ENCODE measurements at places on chromosomes 11 and 22. TPM values are rescaled to one million over a fixed set of nuclear protein-coding genes. Genes with fewer than 3 reads are reported as not detected.

DNA sequence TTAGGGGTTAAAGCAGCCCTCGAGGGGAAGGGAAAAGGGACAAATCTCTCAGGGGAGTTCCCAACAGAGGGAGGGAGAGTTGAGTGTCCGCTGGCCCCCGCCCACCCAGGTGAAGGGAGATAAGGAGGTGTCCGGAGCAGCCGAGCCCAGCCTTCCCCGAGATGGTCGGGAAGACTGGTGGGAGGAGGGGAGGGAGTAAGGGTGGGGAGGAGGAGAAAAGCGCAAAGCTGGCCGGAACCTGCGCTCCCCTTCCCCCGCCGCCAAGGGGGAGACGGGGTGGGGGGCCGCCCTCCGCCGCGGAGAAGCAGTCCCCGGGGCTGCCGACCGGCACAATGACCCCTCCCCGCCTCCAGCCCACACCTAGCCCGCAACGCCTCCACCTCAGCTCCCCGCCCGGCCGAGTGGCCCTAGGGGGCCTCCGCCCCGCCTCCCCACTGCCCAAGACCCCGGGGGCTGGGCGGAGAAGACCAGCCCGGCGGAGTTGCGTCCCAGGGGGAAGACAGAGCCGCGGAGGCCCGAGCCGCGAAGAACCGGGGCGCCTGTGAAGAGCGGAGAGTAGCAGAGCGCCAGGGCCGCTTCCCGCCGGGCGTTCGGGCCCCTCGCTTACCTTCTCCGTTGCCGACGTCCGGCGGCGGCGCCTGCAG is 479 bp downstream of the RSF1 start:
- peak overlapping the region; percentile 77 for H3K27ac ChIP-seq
- peaks cover 2% of the 10 kb centered on the region for H3K27me3 ChIP-seq
- peak; percentile 44 for DNase-seq
- peak overlapping the region; percentile 100 for H3K4me3 ChIP-seq
- H3K4me1 ChIP-seq: peaks cover 10% of the 10 kb centered on the region

GRCh38 chr11:1831338-1832210 is 3.2 kb upstream of the SYT8 start:
- no peaks in the 10 kb centered on the region for H3K4me1 ChIP-seq
- peaks cover 8% of the 10 kb centered on the region for H3K27me3 ChIP-seq
- no peak overlapping the region for H3K27ac ChIP-seq

GRCh38 chr11:62921201-62921572 is at the start of gene CHRM1:
Gene CHRM1, minus strand, starts transcription at chr11:62921363. Its CDS starts 10,263 bp downstream, at chr11:62911100.
- peaks cover 10% of the 10 kb centered on the region for H3K27me3 ChIP-seq
- H3K4me1 ChIP-seq: peaks cover 17% of the 10 kb centered on the region
- no peak within 1 kb of the TSS for H3K27ac ChIP-seq
- no peak for DNase-seq
- peak within 1 kb of the TSS; percentile 31 for H3K4me3 ChIP-seq

GRCh38 chr11:14318581-14318981 is 40.4 kb downstream of the RRAS2 start:
- peak overlapping the region; percentile 91 for H3K27ac ChIP-seq
- no peak overlapping the region for H3K4me3 ChIP-seq
- no peaks in the 10 kb centered on the region for H3K27me3 ChIP-seq

DNA sequence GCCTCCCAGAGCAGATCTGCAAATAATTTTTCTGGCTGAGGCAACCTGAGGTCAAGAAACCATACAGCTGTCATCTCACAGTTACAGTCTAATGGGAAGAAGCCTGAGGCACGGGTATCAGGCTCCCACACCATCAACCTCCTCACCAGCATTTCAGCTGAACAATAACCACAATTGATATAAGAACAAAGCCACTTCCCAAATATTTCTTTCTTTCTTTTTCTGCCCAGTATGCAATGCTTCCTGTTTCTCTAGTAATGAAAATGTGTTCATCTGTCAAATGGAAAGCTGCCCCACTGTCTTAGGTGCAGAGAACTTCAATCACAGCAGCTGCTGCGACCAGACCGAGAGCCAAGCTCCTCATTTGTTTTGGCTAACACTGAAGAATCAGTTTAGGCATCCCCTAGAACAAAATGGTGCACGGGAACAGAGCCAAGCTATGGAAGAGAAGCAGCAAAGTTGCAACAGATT is 108.4 kb downstream of the BLID start:
- no peak overlapping the region for H3K4me3 ChIP-seq
- no peaks in the 10 kb centered on the region for H3K27me3 ChIP-seq
- H3K4me1 ChIP-seq: no peaks in the 10 kb centered on the region

DNA sequence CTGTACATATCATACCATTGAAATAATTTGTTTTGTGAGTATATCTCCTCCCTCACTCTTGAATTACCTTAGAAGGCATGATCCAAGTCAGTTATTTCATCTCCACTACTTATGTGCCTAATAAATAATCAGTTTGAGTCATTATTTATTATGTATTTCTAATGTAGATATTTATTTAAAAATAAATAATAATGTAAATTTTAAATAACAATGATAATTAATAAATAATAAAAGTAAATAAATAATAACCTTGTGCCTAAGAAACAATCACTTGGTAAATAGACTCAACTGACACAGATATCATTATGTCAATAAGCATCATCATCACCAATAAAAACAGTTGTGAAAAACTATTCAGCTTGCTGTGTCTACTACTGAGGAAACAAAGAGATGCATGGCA is 213.8 kb downstream of the CNTN5 start:
- H3K4me1 ChIP-seq: no peaks in the 10 kb centered on the region
- H3K27me3 ChIP-seq: peaks cover 1% of the 10 kb centered on the region
- H3K4me3 ChIP-seq: no peak overlapping the region
- no peaks in the 10 kb centered on the region for H3K36me3 ChIP-seq
- no peak overlapping the region for H3K27ac ChIP-seq
- DNase-seq: no peak

DNA sequence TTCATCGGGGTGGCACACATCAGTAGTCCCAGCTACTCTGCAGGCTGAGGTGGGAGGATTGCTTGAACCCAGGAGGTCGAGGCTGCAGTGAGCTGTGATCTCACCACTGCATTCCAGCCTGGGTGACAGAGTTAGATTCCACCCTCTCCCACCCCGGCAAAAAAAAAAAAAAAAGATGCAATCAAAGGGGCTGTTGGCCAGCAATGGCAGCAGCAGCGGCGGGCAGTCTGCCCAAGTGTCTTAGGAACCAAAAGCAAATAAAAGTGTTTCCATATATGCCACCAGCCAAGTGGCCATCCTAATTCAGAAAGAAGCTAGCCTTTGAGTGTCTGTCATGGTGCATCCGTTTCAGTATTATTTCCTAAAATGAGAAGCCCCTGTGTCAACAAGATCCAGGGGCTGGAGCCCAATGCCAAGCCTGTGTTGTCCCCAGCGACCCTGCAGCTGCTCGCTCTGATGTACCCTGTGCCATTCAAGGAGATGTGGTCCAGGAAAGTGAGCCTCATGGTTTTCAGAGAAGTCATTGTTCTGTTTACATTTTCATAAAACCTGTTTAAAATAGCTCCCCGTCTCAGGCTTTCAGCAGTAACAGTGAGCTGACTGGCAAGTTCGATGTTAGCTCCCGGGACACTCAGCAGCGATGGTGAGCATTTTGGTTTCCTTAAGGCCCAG is 12.5 kb downstream of the CDPF1 start:
- no peaks in the 10 kb centered on the region for H3K27me3 ChIP-seq
- H3K27ac ChIP-seq: no peak overlapping the region
- H3K4me3 ChIP-seq: peak overlapping the region; percentile 15

GRCh38 chr11:133403900-133404299 is 128.4 kb downstream of the OPCML start:
- no peak overlapping the region for H3K4me3 ChIP-seq
- H3K27me3 ChIP-seq: no peaks in the 10 kb centered on the region
- no peak overlapping the region for H3K27ac ChIP-seq
- no peaks in the 10 kb centered on the region for H3K4me1 ChIP-seq

DNA sequence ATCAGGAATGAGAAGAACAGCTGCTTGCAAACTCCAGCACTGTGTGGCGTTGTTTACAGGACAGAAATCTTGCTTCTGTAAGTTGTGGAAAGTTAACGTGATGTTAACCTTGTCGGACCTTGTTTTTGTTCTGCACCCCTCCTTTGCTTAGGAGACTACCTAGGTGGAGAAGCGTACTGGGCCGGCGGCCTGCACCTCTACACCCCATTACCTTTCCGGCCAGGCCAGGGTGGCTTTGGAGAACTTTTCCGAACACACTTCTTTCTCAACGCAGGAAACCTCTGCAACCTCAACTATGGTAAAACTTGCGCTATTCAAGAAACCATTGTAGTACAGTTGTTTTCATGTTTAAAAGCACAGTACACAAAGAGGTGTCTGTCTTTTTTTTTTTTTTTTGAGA is 33.7 kb downstream of the SAMM50 start:
- peaks cover 15% of the 10 kb centered on the region for H3K36me3 ChIP-seq
- no peak overlapping the region for H3K27ac ChIP-seq
- no peak for DNase-seq
- H3K4me3 ChIP-seq: no peak overlapping the region
- H3K27me3 ChIP-seq: peaks cover 3% of the 10 kb centered on the region

GRCh38 chr22:29090039-29090438 is 17.2 kb downstream of the KREMEN1 start:
- no peak for DNase-seq
- H3K27ac ChIP-seq: no peak overlapping the region
- H3K4me3 ChIP-seq: no peak overlapping the region

GRCh38 chr11:69655479-69656428 is 14.8 kb downstream of the CCND1 start:
- no peak overlapping the region for H3K4me3 ChIP-seq
- peaks cover 6% of the 10 kb centered on the region for H3K27me3 ChIP-seq
- peak overlapping the region; percentile 24 for H3K27ac ChIP-seq
- H3K36me3 ChIP-seq: no peaks in the 10 kb centered on the region
- H3K4me1 ChIP-seq: peaks cover 16% of the 10 kb centered on the region

- H3K27me3 ChIP-seq: peaks cover 4% of the 10 kb centered on the region
- H3K27ac ChIP-seq: no peak overlapping the region
- DNase-seq: no peak
- no peaks in the 10 kb centered on the region for H3K36me3 ChIP-seq
- peaks cover 18% of the 10 kb centered on the region for H3K4me1 ChIP-seq
- H3K4me3 ChIP-seq: no peak overlapping the region
These were observed 181.5 kb upstream of the ZBED5 start for GRCh38 chr11:11039208-11039965.

- H3K4me1 ChIP-seq: peaks cover 14% of the 10 kb centered on the region
- H3K27ac ChIP-seq: no peak overlapping the region
- H3K36me3 ChIP-seq: peaks cover 8% of the 10 kb centered on the region
- DNase-seq: no peak
- H3K4me3 ChIP-seq: no peak overlapping the region
- peaks cover 9% of the 10 kb centered on the region for H3K27me3 ChIP-seq
These were observed 2.6 kb downstream of the TBC1D10A start for GRCh38 chr22:30324014-30324730.

GRCh38 chr11:35725885-35726284 is 63.3 kb downstream of the TRIM44 start:
- DNase-seq: no peak
- H3K4me1 ChIP-seq: peaks cover 23% of the 10 kb centered on the region
- peaks cover 19% of the 10 kb centered on the region for H3K36me3 ChIP-seq
- no peak overlapping the region for H3K27ac ChIP-seq
- no peaks in the 10 kb centered on the region for H3K27me3 ChIP-seq
- no peak overlapping the region for H3K4me3 ChIP-seq

DNA sequence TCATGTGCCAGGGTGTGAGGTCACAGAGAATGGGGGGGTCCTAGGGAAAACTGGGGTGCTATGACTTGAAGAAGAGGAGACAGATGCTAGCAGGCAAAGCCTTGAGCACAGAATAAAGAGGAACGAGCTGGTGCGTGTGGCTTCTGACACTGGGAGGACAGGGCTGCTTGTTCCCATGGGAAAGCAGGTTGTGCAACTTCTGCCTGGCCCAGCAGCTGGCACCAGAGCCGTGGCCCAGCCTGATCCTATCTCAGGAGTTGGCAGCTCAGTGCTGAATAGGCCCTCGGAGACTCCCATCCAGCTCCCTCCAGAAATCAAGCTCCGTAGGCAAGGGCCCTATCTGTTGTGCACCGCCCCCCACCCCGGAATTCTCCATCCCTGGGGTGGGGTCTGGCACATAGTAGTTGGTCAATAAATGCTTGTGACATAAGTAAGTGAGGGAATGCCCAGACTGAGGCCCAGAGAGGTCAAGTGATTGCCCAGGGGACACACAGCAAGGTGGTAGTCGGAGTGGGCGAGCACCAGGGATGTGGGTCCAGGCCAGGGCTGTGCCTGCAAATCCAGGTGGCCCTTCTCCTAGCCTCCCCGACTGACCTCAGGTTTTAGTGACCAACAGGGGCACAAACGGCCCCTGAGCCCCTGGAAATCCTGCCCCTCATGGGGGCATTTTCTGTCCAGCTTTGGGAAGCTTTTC is 19.5 kb upstream of the FADD start:
- no peak overlapping the region for H3K4me3 ChIP-seq
- no peak for DNase-seq
- no peak overlapping the region for H3K27ac ChIP-seq
- H3K27me3 ChIP-seq: no peaks in the 10 kb centered on the region
- no peaks in the 10 kb centered on the region for H3K4me1 ChIP-seq

DNA sequence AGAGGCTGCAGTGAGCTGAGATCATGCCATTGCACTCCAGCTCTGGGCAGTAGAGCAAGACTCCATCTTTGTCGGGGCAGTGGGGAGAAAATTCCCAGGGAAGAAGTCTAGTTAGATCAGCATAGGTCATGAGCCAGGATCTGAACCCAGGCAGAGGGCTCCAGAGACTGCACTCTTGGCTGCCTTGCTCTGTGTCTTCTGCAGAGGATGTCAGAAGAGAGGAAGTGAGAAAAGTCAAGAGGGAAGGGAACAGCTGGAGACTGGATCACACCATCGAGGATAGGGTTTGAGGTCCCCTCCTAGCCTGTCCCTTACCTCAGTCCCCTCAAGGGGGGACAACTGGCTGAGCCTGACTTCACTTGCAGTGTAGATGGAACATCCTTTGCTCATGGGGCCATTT is 5.8 kb downstream of the MYOD1 start:
- DNase-seq: no peak
- no peaks in the 10 kb centered on the region for H3K4me1 ChIP-seq
- no peak overlapping the region for H3K4me3 ChIP-seq
- no peak overlapping the region for H3K27ac ChIP-seq
- no peaks in the 10 kb centered on the region for H3K36me3 ChIP-seq
- H3K27me3 ChIP-seq: peaks cover 4% of the 10 kb centered on the region

GRCh38 chr11:65084598-65085375 is 765 bp downstream of the ZFPL1 start:
- H3K27me3 ChIP-seq: peaks cover 10% of the 10 kb centered on the region
- H3K27ac ChIP-seq: peak overlapping the region; percentile 87
- peaks cover 14% of the 10 kb centered on the region for H3K36me3 ChIP-seq
- H3K4me3 ChIP-seq: peak overlapping the region; percentile 98
- DNase-seq: no peak

GRCh38 chr11:123892031-123892430 is 6.6 kb upstream of the TMEM225 start:
- no peaks in the 10 kb centered on the region for H3K27me3 ChIP-seq
- H3K36me3 ChIP-seq: no peaks in the 10 kb centered on the region
- H3K27ac ChIP-seq: no peak overlapping the region

GRCh38 chr22:26417406-26417805 is 11.7 kb upstream of the ASPHD2 start:
- no peak for DNase-seq
- H3K4me3 ChIP-seq: no peak overlapping the region
- H3K27ac ChIP-seq: no peak overlapping the region
- H3K4me1 ChIP-seq: no peaks in the 10 kb centered on the region
- no peaks in the 10 kb centered on the region for H3K36me3 ChIP-seq

The KIAA1671 gene
- 92.1 TPM for total RNA-seq

The OR8K1 gene
- total RNA-seq: not detected

The MS4A12 gene
- not detected for total RNA-seq

The SMC1B gene
- not detected for total RNA-seq

The ABTB2 gene
- 72.8 TPM for total RNA-seq

The MMP10 gene
- total RNA-seq: not detected

The TMEM25 gene
- total RNA-seq: 16.1 TPM

The ACTN3 gene
- total RNA-seq: 0.21 TPM

The NAALADL1 gene
- total RNA-seq: not detected

The SLC35E4 gene
- 8.4 TPM for total RNA-seq

The OR51B5 gene
- 0.82 TPM for total RNA-seq

The TSSK2 gene
- total RNA-seq: not detected

The SREBF2 gene
- total RNA-seq: 200 TPM

The CAT gene
- total RNA-seq: 30.2 TPM
